ENCODE measurements at places on chromosomes 6 and 20. TPM values are rescaled to one million over a fixed set of nuclear protein-coding genes. Genes with fewer than 3 reads are reported as not detected.

GRCh38 chr6:109239651-109240321 lies 142.5 kb downstream of the CD164 start:
- DNase-seq: no peak

Gene SLC44A4
- total RNA-seq: 5.9 TPM

Gene MACROD2
- total RNA-seq: 12.5 TPM

DNA sequence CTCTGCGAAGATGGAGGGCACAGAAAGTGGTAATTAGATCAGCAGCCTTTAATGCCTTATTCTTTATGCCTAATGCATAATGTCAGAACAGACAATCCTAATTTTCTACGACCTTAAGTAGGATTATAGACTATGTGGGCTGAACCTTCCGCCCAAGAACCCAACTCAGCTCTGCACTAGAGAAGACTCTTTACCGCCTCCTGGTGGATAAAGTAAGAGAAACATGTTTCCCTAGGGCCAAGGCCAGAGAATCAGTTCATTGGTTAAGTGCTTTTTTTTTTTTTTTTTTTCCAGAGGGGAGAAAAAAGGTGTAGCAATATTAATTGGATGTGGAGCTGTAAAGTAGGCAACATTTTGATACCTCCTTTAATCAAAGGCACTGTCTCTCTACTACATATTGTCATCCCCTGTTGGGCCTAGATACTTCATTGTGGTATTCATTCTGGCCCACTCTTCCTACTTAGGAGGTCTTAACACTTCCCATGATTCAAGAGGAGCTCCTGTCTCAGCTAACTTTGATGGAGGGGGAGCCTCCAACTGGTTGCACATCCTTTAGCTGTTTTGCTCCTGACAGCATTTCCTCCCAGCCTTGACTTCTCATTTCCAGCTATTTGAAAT lies 124.9 kb upstream of the NRN1 start:
- no peak for DNase-seq

GRCh38 chr6:143647732-143648131 lies 30.0 kb upstream of the PHACTR2 start:
- no peak for DNase-seq

DNA sequence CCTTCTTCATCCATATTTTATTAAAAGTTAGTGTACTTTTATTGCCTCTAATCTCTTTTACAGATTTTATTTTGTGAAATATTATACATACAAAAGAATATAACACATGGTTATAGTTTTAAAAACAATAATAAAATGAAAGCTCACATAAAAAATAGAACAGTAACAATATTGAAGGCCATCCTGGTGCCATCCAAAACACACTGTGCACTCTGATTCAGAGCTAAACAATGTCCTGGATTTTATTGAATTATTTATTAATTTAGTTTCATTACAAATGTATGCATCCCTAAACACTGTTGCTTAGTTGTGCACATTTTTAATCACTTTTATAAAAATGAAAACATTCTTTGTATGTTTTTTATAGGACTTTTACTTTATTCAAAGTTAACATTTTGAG lies 32.9 kb downstream of the RNF217 start:
- no peak for DNase-seq

Gene DNMT3B
- total RNA-seq: 1.2 TPM

DNA sequence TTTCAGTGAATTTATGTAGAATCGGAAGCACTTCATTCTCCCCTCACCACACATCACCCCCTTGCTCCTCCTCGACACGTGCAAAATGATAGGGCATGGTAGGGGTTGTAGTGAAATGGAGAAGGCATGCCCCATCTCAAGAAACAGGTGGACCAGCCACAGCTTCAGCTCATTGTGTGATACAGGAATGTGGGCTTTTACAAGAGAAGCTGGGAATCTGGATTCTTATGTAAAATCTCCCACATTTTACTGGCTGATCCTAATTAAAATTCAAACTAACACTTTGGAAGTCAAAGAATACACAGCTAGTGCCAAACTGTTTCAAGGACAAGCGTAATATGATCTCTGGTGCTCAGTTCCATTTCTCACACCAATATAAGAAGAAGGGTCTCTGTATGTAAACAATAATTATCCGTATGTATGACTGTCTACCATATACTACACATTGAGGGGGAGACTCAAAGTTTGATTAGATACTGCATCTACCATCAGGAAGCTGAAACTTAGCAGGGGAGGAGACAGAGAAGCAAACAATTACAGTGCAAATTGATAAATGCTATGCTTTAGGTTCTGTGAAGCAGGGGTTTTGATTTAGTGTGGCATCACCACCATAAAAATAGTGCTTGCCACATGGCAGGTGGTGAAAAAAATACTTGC lies 24.3 kb upstream of the KIAA0408 start:
- no peak for DNase-seq

GRCh38 chr20:40663991-40664880 lies 24.8 kb downstream of the MAFB start:
- no peak for DNase-seq

DNA sequence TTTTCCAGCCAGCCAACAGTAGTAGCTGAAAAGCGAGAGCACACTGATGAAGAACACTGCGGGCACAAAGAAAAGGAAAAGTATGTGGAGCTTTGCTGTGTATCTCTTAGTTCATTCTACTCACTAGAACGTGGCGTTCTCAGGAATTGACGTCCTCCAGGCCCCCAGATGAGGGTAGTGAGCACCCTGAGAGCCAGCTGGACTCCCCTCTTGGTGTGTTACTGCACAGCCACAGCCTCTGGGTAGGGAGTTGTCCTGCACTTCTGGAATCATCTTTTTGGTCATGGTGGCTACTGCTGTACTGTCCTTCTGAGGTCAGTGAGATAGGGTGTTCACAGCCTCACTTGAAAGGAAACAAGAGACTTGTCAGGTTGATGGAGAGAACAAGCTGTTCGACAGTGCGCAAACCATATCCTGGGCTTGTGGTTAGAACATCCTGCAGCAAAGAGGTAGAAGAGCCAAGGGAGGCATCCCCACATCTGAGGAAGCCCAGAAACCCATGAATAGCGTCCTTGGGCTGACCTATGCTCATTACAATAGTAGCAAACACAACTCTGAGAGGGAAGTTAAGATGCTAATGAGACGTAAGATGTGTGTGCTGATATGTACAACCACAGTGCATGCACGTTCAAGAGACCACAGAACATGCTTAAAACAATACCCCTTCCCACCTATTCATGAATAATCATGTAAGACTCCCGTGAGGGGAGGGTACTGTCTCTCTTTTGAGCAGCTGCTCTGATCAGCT lies 14.6 kb upstream of the HLA-F start:
- no peak for DNase-seq

DNA sequence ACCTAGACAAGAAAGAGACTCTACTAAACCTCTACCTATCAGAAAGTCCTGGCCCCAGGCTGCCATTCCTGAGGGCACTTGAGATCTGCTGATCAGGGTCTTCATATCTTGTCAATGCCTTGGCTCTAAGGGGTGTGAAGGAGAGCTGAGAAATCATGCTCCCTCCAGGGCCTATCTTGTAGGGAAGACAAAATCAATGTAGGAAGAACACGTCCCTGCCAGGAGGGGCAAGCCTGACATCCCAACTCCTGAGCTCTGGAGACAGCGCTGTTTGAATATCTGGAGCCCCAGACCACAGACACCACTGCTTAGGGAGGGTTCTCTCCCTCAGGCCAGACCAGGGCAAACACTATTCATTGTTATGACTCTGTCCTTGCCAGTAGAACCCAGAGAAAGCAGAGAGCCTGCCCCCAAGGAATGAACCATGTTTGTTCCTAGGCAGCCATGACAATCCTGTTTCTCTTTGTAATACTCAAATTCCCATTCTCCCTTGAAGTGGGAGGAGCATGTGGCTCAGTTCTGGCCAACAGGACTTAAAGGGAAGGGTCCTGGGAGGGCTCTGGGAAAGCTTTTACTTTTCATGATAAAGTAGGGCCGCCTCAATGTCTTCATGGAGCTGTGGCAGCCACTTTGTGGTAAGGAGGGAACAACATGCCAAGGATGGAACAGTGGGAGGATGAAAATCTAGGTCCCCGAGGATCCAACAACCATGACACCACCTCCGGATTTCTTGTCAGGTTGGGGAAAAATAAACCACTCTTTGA lies 1.8 kb upstream of the FASTKD5 start:
- no peak for DNase-seq

Gene TBXT
- total RNA-seq: not detected

Gene GLP1R
- total RNA-seq: not detected

DNA sequence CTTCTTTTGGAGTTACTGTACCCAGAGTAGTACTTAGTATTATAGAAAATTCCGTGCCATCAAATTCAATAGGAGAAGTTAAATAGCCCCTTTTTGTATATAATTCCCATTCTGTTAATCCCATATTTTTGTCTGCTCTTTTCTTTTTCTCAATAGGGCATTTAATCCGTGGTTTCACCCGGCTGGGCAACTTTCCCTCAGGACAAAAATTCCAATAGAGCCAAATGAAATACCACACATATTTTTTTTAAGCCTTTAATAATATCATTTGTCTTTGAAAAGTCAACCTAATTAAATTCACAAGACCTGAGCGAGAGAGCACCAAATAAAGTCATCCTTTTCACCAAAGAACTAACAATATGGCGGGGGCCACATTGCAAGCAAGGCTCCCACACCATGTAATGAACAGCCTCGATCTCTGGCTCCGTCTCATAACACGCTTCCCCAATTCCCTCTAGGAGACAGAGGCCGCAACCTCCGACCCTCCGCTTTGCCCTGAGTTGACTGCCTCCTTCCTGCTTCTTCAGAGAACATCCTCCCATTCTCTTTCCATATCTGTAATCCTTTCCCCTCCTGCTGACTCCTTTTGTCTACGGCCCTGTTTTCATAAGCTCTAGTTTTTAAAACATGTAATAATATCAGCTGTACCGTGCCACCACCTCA lies 13.6 kb downstream of the NHSL1 start:
- DNase-seq: no peak

GRCh38 chr20:40808936-40809335 lies 119.9 kb upstream of the MAFB start:
- peak; percentile 34 for DNase-seq

GRCh38 chr6:128491100-128491581 lies 29.3 kb downstream of the PTPRK start:
- DNase-seq: no peak

DNA sequence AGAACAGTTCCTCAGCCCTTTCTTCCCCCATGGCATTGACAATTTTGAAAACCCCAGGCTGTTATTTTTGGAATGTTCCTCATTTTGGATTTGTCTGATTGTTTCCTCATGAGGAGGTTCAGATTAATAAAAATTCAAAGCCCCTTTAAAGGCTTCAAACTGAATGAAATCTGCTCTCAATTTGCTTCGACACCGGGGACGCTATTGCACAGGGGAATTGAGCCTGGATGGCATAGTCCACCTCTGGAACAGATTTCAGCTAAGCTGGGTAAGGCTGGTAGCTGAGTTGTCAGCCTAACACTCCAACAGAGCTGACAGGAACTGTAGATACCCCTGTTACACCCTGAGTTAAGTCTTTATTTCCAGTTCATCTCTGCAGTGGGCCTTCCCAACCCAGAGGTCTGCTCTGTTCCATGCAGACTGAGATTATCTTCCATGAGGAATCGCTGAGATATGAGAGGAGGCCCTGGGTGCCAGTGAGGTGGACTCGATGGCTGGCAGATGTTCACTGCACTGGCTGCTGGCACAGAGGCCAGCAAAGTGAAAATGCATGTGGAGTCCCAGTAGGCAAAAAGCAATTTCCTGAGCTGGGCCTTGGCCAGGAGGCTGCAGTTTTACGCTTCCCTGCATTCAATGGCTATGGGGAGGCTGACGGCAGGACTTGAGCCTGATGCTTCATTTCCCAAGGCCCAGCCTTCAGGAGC lies 73.3 kb upstream of the PAX1 start:
- no peak for DNase-seq

Gene COQ3
- 3.7 TPM for total RNA-seq

GRCh38 chr20:41510847-41511450 lies 107.2 kb downstream of the CHD6 start:
- DNase-seq: no peak

DNA sequence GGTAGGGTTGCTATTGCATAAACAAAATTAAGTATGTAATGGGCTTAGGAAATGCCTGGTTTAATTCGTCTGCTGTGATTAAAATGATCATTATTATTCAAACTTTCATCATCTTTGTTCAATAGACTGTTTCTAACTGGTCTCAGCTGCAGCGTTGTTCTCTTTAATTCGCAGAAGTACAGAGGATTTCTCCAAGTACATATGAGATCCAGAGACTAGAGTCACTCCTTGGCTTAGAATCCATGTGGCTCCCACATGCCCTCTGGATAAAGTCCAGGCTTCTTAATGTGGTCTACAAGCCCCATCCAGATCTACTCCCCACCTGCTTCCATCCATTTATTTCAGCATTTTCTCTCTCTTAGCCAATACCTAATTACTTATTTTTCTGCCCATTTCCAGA lies 1.1 kb upstream of the ZBTB24 start:
- DNase-seq: peak; percentile 77

Gene PRRT1
- total RNA-seq: 8.8 TPM

DNA sequence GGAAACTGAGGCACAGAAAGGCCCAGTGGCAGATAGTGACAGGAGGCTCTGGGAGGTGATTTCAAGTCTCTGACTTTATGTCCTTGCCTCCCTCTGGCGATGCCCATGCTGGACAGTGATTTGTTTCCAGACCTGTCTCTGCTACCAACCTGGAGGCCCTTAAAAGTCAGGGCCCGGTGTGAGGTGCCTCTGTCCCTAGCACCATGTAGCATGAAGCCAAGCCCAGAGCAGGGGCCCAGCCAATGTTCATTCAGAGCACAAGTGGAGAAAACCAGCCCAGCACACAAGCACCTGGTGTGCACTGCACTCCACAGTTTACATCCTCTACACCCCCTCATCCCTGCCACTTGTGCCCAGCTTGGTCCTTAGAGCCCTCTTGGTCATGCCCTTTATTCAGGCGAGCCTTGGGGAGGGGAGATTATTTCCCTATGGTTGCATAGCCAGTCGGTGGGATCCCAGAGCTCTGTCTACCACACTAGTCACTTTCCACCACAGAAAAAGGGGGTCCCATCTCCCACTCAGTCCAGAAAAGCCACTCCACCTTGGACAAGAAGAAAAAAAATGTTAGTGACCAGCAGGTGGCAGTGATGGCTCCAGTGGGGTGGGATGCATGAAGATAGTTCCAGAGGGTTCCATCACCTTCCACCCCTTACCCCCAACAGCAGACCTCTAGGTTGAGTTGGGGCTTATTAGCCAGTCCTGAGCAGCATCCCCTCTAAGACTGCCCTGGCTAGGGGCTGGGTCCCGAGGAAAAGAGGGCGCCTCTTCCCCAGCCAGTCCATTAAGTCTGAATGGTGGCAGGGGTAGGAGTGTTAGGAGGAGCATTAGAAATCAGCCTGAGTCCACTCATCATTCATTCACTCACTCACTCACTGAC lies 30.9 kb downstream of the KIAA1755 start:
- DNase-seq: no peak

DNA sequence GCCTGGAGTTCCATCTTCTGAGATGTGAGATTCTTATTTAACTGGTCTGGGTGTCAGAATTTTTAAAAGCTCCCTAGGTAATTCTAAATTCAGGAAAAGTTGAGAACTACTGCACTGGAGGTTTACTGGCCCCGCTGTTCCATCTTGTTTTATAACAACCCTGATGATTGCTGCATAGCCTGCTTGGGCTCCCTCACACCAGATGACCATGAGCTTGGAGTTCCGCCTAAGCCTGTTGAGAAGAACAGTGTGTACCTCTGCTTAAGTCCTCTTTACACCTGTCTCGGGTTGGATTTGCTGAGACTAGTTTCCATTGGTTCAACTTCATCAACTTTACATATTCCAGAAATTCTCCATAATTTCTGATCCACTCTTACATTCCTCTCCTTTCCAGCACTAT lies 77.9 kb downstream of the FKBP5 start:
- DNase-seq: no peak

Gene ZNF831
- 2.2 TPM for total RNA-seq
